LoVo (cell line): ENCODE measurements at places on chromosomes 16 and 17.
A peak's percentile ranks its signal among the peaks of the same experiment; 100 is the strongest.

DNA sequence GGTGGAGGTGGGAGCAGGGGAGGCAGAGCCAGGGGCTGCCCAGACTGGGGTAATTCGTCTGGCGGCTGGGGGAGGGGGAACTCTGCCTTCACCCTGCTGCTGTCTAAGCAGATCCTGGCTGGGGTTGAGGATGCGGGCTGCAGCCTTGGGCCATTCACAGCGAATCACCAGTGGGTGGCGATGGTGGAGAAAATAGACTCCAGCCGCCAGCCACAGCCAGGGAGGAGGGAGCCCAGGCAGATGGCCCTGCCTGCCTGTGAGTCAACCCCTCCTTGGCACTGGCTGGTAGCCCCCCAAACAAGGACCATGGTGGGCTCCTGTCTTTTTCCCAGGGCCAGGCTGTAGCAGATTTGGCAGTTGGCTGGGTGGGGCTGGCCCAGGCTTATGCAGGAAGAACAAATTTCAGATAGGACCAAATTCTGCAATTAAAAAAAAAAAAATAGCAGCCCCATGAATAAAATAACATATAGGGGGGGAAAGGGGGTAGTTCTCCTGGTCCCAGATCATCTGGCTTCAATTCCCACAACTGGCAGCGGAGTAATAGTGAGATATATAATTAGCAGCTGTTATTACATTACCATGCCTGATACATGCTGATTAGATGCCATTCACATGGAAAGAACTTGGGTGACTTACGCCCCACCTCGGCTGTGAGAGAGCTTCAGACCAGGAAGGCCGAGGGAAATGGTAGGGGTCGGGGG is 41.5 kb upstream of the CDH5 start:
- no peak for DNase-seq

- no peak for DNase-seq
Measured at GRCh38 chr17:77141846-77142449, 1.2 kb downstream of the SEC14L1 start.

DNA sequence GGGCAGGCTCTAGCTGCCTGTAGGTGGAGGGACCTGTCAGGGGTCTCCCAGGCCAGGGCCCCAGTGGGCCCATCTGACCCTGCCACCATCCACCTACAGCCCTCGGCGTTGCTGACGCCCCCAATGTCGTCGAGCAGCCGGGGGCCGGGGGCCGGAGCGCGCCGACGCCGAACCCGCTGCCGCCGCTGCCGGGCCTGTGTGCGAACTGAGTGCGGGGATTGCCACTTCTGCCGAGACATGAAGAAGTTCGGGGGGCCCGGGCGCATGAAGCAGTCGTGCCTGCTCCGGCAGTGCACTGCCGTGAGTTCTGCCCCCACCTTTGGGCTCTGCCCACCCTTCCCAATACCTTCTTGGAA is 2.2 kb downstream of the FBXL19 start:
- DNase-seq: no peak

- no peak for DNase-seq
Measured at GRCh38 chr16:86685076-86685475, 106.7 kb downstream of the FOXL1 start.

DNA sequence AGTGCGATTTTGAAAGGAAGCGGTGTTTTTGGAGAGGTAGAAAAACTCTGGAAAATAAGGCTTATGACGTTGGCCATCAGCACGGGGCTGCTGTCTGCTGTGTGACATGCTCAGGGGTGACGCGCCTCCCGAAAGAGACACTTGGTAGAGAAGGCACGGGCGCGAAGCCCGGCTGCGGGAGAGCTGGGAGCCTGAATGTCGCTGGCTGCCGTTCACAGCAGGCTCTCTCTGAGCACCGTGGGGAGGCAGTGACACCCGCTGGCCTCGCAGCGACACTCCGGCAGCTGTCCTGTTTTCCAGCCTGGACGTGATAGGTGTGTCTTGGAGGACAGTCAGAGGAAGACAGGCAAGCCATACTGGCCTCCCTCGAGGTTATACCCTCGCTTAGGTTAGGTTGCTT is 759.1 kb upstream of the RBFOX1 start:
- DNase-seq: no peak

DNA sequence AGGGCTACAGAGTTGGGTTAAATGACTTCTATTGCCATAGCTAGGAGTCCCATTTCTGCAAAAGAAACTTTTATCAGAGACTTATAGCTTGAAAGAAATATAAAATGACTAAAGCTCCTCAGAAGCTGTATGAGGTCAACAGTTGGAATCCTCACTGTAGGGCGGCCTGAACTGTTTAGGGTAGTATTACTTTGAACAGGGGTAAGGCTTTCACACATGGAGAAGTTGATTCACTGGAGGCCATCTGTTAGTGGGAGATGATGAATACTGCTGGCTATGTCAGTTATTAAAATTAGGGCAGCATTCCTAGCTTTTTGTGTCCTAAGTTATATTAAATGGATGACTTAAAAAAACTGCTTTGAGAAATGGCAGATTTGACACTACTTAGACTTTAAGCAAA is 6.0 kb downstream of the TTC19 start:
- no peak for DNase-seq

GRCh38 chr16:4270595-4270994 is 2.2 kb downstream of the TFAP4 start:
- DNase-seq: no peak

DNA sequence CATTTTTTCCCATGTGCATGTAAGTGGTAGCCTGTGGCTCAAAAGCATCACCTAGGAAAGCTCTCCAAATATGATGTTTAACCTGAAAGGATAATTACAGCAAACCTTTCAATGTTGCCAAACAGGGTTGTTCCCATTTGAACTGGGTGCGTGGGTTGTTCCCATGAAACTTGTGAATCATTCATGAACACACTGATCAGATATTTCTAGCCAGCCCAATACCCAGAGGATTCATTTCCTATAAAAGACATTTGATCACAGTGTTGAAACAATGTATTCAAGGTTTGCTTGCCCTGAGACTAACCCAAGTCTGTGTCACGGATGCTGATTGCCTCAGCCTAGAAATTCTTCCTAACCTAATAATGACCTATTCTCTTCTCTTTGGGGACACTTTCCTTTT is 12.9 kb downstream of the KRT39 start:
- no peak for DNase-seq

- DNase-seq: no peak
Measured at GRCh38 chr17:20925954-20926353, 116.9 kb downstream of the USP22 start.

DNA sequence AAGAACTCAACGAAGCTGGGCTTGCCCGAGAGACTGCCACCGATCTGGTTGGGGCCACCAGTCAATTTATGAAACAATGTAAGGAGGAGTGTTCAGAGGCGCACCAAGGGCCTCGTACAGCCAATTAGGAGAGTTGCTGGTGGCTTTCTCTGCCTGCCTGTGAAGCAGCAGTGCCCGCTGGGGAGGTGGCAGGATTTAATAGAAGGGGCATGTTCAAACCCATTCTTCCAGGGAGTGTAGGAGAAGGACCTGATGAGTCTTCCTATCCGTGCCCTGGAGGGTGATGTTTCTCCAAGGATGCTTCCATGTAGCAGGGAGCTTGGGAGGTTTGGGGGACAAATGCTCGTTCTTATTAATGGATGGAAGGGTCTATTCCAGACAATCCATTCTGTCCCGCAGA is 178.4 kb downstream of the CCDC182 start:
- DNase-seq: no peak

- DNase-seq: no peak
Measured at GRCh38 chr17:48530208-48530886, 464 bp downstream of the HOXB1 start.

DNA sequence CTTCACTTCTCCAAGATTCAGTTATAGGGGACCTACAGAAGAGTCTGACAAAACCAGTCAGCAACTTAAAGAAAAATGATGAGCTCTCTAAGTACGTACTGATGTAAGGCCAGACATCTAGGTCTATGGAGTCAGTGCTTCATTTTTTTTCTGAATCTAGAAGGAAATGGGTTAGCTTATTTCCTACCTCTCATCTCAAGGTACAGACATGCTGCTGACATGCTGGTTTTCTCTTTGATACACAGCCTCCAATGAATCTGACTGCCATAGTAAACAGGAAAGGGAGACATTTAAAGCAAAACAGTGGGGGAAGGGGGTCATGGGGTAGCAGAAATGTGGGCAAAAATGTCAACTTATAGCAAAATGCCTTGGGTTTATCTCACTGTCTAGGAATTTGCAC is 16.4 kb downstream of the CDR2 start:
- DNase-seq: no peak

- DNase-seq: no peak
Measured at GRCh38 chr16:10577305-10578202, 2.8 kb downstream of the EMP2 start.

- no peak for DNase-seq
Measured at GRCh38 chr17:75518201-75518600, 1.9 kb downstream of the TSEN54 start.

DNA sequence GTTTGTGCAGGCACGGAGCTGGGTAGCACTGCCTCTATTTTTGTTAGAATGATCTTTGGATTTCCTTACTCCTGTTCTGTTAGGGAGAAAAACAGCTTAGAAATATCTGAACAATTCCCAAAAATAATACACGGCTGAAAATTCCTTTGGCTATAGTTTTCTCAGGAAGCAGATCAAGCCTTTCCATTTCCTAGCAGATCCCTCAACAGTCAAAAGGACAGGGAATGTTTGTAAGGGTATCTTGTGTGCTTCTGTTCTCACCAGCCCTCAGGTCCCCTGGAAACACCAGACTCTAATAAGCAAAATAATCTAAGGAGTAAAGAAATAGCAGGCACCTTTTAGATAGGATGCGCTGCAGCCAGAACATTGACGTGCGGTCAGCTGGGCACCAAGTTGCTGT is 30.5 kb upstream of the WSB1 start:
- no peak for DNase-seq

DNA sequence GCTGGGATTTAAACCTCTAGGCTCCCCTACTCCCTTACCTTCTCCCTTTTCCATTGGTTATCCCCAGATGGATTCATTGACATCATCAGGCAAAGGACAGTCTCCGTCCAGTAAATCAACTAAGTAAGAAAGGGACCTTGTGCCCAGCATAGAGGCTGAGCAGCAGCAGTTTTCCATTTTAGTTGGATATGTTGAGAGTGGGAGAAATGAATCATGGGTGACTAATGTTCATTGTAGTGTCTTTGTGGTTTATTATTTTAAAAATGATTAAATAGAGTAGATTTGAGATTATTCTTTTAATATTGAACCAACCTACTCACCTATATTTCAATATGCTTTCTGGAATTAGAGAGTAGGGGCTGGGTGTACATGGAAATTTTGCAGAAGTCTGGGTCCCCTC is 99.4 kb upstream of the CACNG3 start:
- no peak for DNase-seq

- no peak for DNase-seq
Measured at GRCh38 chr17:760371-760770, 8.3 kb upstream of the GEMIN4 start.

DNA sequence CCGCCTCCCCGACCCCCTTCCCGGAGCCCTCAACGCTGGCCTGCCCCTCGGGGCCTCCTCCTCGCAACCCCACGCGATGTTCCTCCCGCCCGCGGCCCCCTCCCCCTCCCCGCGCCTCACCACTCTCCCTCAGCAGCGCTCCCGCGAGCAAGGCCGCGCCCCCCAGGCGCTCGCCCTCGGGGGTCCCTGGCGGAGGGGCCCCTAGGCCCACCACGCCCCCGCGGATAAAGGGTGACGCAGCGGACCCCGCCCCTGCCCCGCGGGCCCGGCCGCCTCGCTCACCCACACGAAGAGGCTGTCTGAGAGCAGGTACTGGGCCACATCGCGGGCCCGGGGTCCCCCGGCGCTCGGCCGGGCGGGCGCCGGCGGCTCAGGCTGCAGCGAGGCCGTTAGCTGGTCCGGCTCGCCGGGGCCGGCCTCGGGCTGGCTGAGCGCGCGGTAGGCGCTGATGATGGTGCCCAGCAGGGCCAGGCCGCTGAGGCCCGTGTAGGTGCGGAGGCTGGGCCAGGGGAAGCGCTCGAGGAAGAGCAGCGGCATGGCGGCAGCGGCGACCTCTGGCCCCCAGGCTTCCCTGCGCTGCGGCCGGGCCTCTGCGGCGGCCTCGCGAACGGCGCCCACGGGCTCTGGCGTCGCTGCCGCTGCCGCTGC is 430 bp downstream of the AMFR start:
- no peak for DNase-seq

GRCh38 chr17:81267390-81268067 is 27.6 kb downstream of the SLC38A10 start:
- no peak for DNase-seq

- DNase-seq: no peak
Measured at GRCh38 chr16:83272843-83273242, 534.9 kb upstream of the HSBP1 start.

- no peak for DNase-seq
Measured at GRCh38 chr17:77215281-77215680, 74.5 kb downstream of the SEC14L1 start.

- DNase-seq: peak; percentile 5
Measured at GRCh38 chr17:35486920-35487732, 38.6 kb upstream of the SLFN13 start.

DNA sequence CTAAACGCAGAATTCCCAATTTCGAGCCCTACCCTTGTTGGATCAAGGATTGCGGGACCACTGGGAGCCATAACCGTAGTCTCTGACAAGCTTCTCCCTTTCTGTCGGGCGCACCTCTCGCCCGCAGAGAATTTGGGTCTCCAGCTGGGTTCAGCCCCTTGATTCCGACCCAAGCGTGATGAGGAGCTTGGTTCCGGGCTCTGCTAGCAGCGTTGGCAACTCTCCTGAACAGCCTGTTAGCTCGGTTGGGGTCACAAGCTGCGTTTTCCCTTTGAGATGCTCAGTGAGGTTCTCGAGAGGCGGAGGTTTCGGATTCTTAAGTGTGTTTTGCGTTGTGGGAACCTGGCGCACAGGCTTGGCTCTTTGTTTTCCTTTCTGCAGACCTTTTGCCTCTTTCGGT is 655 bp downstream of the ATXN1L start:
- DNase-seq: no peak

DNA sequence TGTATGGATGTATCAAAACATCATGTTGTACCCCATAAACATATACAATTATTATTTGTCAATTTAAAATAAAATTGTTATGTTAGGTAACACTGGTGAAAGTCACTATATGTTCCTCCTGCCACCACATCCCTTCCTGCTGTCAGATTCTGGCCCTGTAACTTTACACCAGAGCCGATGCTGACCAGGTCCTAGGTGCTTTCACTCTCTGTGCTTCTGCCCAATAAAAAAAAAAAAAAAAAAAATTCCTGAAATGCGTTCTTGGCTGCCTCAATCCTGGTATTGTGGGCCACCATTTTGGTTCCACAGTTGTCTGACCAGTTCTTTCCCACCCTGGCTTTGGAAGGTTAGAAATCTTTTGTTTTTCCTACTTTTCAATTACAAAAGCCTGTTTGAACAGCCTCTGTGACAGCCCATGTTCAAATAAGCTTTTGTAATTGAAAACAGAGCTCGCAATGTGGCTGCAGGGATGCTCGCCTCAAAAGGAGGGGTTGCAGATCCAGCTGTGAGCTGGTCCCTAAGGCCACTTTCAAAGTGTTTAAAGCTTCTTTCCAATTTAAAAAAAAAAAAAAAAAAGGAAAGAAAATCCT is 831.0 kb upstream of the EEF2KMT start:
- no peak for DNase-seq

DNA sequence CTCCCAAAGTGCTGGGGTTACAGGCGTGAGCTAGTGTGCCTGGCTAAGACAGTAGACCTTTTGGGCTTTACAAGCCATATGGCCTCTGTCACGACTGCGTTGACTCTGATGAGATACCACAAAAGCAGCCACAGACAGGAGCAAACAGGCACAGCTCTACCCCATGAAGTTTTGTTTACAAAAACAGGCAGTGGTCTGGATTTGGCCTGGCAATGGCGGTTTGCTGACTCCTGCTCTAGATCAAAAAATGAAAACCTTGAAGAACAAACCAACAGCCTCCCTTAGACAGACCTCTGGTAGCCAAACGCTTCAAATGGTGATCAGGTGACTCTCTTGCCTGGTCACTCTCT is 20.7 kb downstream of the SLC43A2 start:
- DNase-seq: no peak

- DNase-seq: peak; percentile 78
Measured at GRCh38 chr16:66406534-66407221, 20.4 kb upstream of the BEAN1 start.
